Stimulated activated CD4-positive, alpha-beta T cell treated with anti-CD3 and anti-CD28 coated beads, Interleukin-1b, Interleukin-23, amount 100 ng/mL, for 24 hours (primary cell): ENCODE measurements at places on chromosomes 7 and 10.

- no peak for DNase-seq
Observed at GRCh38 chr10:47179291-47179647, 120.7 kb upstream of the GDF10 start.

DNA sequence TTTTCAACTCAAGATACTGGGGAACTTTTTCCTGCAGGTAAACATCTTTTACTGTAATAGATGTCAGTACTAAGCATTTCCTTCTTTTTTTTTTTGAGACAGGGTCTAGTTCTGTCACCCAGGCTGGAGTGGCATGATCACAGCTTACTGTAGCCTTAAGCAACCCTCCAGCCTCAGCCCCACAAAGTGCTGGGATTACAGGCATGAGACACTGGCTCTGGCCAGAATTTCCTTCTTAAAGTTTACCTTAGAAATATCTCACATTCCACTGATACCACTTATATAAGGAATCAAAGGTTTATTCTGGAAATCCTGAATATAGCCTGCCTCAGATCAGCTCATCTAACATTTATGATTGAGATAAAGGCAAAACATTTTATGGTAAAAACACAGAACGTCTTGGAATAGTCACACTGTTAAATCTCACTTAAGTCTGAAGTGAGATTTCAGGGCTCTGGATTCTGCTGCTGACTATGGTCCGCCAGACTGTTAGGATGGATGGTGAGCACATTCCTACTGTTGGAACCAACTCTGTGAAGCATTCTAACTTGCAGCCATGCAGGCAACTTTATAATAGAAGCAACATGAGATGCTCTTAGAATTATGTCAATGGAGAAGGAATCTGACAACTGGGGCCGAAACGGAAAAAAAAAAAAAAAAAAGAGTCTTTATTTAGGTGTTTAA lies 151.9 kb downstream of the ZMYND11 start:
- DNase-seq, result no peak

DNA sequence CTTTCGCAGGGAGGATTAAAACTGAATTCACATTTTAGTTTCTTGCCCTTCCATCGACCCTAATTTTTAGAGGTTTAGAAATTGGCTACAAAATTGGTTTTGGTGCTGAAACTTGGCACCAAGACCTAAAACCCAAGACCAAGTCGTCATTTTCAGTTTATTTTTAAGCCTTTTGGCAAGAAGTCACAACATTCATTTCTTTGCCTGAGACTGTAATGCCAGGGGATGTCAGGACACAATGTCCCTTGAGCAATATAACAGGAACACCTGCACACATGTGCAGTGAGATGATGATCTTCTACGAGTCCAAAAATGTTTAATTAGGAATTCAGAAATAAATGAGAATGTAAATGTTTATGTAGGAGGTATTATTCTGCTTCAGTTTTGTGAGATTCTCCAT lies 335.4 kb upstream of the ANKRD30A start:
- no peak for DNase-seq

DNA sequence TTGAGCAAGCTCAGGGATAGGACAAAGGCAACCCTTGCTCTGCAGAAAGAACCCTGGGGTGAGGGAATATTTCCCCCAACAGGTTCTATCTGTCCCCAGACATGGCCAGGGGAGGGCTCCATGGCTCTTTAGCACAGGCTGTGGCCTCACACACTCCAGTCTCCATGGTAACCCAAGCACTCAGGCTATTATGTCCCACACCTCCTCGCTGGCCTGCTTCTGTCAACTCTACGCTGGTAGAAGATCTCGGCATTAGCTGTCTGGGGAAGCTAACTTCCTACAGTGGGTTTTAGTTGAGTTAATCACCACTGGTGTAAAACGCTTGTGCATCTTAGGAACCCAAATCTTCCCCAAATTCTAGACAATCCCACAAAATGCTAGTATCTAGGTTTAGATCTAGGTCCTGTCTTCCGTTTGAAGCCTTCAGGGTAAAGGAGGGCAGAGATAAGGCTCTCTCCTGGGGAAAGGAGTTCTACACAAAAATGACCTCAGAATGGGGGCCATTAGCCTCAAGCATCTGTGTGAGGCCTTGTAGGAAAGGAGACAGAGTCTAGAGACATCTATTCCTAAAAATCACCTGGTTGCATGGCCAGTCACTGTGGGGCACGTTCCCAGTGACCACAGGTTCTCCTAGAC lies 36.7 kb upstream of the SLIT1 start:
- DNase-seq, result no peak

- no peak for DNase-seq
Observed at GRCh38 chr7:46855851-46856250, 726.1 kb downstream of the TNS3 start.

DNA sequence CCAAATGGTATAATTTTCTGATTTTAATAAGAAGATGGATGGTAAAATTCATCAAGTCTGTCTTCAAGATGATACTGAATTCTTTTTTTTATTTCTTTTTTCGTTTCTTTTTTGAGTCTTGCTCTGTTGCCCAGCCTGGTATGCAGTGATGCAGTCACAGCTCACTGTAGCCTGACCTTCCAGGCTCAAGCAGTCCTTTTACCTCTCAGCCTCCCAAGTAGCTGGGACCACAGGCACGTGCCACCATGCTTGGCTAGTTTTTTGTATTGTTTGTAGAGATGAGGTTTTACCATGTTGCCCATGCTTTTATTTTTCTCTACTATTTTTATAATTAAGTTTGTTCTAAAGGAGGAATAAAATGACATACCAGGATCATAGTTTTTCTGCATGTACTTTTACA lies 52.1 kb upstream of the HELLS start:
- DNase-seq, result no peak

- DNase-seq, result no peak
Observed at GRCh38 chr10:112628951-112629609, 182.1 kb downstream of the VTI1A start.

- DNase-seq, result no peak
Observed at GRCh38 chr7:12474035-12474434, 70.4 kb upstream of the VWDE start.

DNA sequence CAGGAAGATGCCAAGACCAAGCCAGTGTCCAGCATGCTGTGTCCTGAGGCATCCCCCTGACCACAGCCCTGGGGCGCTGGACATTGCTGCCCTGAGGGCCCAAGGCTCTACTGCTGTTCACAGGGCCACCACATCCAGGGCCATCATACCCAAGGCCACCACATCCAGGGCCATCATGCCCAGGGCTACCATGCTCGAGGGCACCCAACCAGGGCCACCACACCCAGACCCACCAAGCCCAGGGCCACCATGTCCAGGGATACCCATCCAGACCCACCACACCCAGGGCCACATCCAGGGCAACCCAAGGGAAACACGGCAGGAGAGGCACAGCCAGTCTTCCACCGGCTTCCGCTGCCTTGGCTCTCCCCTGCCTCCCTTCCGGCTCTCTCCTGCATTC lies 17.1 kb downstream of the STK32C start:
- DNase-seq, result no peak

GRCh38 chr7:70353330-70353945 lies 755.2 kb downstream of the AUTS2 start:
- DNase-seq, result no peak

DNA sequence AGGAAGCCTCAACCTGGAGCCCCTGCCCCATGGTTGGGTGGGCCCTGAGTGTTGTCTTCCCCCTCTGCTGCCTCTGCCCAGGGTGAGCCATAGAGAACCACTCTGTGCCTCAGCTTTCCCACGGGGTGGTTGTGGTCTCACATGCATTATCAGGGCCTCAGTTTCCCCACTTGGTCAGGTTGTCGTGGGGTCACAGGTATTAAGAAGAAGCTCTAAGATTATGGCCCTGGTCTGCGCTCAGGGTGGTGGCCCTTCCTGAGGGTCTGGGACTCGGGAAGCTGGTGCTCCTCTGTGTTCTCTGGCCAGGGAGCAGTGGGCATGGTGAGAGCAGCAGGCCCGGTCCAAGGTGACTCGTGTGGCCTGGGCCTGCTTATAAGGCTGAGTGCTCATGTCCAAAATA lies 17.8 kb downstream of the LRRC27 start:
- no peak for DNase-seq

- DNase-seq, result no peak
Observed at GRCh38 chr10:110643653-110644597, at the start of gene RBM20. Gene RBM20 (plus strand): TSS chr10:110644336. CDS start chr10:110644455, 119 bp downstream.

GRCh38 chr10:80855348-80855971 lies 317.8 kb downstream of the SH2D4B start:
- DNase-seq, result no peak

GRCh38 chr10:483261-483660 lies 206.2 kb downstream of the DIP2C start:
- DNase-seq, result no peak

GRCh38 chr10:49053053-49053997 lies 62.0 kb downstream of the VSTM4 start:
- no peak for DNase-seq

- DNase-seq, result no peak
Observed at GRCh38 chr7:48505051-48505450, 333.8 kb downstream of the ABCA13 start.
